Posterior vena cava (tissue), 2 donors: ENCODE measurements at places on chromosomes 6 and 20. TPM values are rescaled to one million over a fixed set of nuclear protein-coding genes. Genes with fewer than 3 reads are reported as not detected.

DNA sequence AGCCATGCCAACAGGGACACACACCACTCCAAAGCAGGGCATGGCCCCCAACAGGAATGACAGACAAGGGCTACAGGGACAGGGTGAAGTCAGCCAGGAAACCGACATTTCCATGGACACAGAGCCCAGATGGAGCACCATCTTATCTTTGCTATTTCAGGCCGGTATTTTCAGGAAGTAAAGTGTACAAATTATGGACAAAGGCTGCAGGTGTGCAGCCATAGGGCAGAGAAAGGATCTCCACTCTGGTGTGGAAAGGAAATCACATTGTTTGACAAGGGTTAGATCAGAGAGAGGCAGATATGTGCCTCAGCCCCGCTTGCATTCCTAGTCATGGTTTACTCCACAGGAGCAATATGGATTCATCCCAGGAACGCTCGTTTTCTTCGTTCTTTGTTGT lies 81.7 kb upstream of the SLC22A23 start:
- no peak for DNase-seq

GRCh38 chr20:9919271-9920014 lies 80.6 kb upstream of the PAK5 start:
- DNase-seq: no peak

DNA sequence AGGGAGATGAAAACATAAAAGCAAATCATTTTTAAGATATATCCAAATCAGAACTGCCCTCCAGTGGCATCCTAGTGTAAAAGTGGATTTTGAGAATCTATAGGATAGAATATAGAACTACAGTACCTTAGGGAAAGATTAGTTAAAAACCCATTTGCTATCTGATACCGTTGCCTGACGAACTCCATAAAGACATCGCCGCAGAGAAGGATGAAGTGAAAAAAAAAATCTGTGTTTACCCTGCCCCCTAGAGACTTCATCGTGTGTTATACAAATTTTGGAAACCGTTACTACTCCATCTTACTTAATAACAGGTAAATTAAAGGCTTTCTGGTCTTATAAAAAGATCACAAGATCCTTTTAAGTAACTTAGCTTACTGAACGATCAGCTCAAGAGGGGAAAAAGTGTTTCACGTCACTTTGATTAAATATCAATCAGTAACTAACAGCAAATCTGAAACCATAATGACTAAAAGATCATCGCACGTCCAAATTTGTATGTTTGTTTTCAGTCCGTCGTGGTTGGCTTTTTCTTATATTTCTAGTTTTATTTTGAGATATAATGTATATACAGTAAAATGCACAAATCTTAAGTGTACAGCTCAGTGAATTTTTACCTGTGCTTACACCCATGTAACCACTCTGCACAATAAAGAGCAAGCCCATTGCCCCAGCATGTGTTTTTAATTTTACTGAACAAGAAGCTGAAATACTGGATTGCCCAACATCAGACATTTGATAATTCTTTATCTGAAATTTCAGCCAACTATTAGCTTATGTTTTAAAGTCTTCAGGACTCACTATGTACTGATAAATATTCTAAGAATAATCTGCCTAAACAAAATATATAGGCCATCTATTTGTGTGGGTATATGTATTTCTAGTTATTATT lies 881 bp upstream of the MCM3 start:
- no peak for DNase-seq

SLC22A3 gene
- total RNA-seq: 24.3 TPM

FRK gene
- 5.1 TPM for total RNA-seq

DNA sequence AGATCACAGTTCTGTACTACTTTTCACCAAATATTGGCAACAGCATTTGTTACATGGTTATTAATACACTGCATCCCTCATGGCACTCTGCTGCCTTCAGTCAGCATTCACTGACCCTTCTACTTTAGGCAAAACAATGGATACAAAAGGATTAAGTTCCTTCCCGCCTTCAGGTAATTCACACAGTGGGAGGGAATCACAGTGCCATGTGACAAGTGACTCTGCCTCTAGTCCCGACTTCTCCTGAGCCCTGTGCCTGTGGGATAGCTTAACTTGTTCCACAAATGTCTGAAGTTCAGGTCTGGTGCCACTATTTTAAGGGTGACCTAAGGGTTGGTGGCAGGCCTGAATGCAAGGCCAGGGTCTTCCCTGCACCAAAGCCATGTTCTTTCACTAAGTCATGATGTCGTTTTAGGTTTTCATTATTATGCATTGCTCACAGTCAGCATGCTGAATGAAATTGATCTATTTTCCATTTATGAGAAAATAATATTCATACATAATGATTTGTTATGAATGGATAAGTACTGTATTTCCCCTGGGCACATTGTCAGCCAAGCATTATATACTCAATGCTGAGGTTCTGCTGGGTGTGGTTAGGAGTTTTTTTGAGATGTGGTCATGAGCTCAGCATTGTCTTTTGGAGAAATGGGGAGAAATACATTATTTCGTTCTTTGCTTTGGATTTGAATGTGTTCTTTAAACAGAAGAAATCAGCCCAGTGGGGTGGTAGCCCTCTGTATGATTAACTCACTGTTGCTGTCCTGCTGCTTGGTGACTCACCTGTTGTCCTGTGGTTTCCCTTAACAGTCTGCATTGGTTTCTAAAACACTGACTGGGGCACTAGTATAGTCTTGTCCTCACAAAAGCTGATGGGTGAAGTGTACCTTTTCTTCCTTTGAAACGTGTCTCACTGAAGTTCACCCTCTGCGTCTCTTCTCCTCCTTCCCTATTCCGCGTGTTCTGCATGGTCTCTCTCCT lies 66.4 kb downstream of the AFDN start:
- no peak for DNase-seq

SLC17A4 gene
- not detected for total RNA-seq

DNA sequence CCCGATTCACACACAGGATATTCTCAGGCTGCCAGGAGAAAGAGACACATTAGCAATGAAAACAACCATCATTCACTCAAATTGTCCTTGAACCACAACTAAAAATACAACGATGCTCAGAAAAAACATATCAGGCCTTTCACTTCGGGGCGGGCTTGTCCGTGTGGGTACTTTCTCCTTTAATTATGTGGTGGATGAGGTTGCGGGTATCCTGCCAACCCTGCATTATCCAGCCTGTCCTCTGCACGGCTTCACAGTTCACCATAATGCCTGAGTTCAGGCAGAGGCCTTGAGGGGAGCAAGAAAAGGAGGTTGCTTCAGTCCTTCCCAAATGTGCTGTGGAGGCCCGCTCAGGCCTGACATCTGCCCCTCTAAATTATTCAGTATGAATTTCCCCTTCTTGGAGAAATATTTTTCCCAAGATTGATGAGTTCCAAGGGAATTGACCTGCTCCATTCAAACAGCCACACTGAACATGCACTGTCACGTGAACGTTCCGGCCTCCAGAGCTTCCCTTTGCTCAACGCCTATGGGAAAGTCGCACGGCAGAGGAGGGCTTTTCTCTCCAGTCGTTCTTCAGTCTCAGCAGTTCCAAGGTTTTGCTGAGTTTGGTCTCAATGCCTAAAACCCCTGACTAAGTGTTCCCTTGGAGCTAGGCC lies 70.3 kb downstream of the MYLK4 start:
- no peak for DNase-seq

GRCh38 chr20:18397030-18397429 lies 69.8 kb downstream of the DZANK1 start:
- DNase-seq: no peak

DNA sequence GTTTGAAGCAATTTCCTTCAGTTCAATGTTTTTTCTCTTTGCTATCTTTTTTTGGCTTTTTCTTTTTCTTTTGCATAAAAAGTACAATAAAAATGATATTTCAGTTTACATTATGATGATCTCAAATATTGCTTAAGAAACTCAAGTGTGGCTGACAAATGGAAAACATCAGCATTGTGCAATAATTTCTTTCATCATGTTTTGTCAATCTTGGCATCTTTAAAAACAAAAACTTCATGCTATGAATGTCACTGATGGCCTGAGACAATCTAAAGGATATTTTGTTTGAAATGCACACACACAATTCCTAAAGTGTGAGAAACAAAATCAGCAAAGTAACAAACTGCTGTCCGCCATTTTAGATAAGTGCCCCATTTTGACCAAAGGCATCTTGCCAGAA lies 13.9 kb upstream of the MTCL3 start:
- DNase-seq: no peak

RPL7L1 gene
- total RNA-seq: 52.9 TPM

DNA sequence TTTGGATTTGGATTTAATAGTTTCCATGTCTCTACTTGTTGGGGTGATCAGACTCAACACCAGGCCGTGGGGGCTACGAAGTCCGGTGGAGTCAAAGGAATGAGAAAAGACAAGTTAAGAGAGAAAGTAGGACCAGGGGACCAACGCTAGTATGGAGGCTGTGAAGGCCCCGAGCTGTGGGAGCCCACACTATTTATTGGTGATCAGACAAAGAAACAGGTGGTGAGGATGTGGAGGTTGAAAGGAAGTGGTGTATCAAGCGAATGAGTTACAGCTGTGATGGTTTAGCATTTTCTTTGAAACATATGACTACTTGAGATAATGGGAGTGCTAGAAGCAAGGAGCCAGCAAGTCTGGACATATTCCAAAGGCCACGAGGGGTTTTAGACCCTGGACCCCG lies 62.4 kb downstream of the AKAP7 start:
- DNase-seq: no peak

- DNase-seq: peak; percentile 34
Measured at GRCh38 chr6:30889921-30890645, 5.8 kb downstream of the DDR1 start.

- no peak for DNase-seq
Measured at GRCh38 chr6:111068109-111068865, 19.0 kb upstream of the SLC16A10 start.

ACTL10 gene
- total RNA-seq: 1.4 TPM

TP53RK gene
- total RNA-seq: 12.4 TPM

DNA sequence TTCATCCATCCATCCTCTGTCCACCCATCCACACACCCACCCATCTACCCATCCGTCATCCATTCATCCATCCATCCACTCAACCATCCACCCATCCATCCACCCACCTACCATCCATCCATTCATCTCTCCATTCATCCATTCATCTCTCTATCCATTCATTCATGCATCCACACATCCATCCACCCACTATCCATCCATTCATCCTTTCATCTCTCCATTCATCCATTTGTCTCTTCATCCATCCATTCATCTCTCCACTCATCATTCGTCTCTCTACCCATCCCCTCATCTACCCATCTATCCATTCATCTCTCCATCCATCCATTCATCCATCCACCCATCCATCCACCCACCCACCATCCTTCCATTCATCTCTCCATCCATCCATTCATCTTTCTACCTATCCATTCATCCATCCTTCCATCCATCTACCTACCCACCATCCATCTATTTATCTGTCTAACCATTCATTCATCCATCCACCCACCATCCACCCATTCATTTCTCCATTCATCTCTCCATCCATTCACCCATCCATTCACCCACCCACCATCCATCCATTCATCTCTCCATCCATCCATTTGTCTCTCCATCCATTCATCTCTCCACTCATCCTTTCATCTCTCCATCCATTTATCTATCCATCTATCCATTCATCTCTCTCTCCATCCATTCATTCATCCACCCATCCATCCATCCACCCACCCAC lies 275.4 kb downstream of the TAF4 start:
- DNase-seq: no peak
